Stimulated activated CD4-positive, alpha-beta T cell treated with anti-CD3 and anti-CD28 coated beads, Interleukin-1b, Interleukin-23, amount 100 ng/mL, for 48 hours (primary cell): ENCODE measurements at places on chromosomes 6 and 20.

DNA sequence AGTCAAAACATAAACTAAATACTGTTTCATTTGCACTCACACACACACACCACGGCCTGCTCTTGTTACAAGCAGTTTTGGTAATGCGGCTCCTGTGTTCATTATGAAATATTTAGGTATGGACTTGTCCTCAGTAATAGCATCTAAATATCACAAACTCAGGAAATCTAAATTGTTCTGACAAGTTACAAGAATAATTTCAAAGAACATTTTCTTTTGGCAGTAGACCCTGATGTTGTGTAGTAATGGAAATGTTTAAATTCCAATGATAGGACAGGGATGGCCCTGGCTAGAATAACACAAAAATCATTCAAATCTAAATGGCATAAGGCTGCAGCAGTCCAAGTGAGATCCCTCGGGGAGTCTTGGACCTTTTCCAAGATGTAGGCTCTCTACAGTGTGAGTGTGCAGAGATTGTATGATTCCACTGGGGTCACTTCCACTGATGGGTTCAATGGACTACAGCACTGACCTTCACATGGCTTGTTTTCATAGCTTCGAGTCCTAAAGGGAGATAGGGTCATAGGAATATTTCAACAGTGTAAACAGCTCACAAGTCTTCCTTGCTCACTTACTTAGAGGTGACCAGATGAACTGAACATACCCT, 210.6 kb upstream of the PLCB4 start:
- no peak for DNase-seq

DNA sequence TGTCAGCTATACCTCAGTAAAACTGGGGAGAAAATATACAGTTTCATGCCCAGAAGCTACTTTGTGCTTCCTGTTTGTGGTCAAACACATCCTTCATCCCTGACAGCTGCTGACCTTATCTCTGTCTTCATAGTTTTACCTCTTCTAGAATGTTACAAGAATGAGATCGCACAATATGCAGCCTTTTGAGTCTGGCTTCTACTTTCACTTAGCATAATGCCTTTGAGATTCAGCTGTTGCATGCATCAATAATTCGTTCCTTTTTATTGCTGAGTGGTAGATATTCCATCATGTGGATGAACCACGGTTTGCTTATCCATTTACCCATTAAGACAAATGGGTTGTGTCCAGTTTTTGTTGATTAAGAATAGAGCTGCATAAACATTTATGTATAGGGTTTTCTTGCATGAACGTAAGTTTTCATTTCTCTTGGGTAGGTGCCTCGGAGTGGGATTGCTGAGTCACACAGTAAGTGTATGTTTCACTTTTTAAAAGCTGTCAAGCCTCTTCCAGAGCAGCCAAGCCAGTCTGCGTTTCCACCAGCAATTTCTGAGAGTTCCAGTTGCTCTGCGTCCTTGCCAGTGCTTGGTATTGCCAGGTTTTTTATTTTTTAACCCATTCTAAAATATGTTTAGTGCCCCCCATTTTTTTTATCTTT, 86.6 kb upstream of the PAX1 start:
- no peak for DNase-seq

DNA sequence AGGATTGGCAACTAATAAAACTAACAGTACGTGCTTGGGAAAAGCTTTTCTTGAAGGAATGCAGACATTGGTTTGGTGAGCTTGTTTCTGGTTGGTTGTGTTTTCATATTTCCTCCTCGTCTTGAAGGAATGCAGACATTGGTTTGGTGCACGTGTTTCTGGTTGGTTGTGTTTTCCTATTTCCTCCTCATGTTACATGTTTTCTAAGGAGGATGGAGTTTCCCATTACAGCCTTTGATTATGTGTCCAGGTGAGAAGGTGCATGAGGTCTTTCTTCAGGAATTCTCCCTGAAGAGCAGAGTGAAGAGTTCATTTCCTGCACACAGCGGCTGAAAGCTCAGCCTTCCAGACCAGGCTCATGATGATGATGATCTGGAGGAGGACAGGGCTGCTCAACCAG, 190.6 kb downstream of the SMOC2 start:
- no peak for DNase-seq

DNA sequence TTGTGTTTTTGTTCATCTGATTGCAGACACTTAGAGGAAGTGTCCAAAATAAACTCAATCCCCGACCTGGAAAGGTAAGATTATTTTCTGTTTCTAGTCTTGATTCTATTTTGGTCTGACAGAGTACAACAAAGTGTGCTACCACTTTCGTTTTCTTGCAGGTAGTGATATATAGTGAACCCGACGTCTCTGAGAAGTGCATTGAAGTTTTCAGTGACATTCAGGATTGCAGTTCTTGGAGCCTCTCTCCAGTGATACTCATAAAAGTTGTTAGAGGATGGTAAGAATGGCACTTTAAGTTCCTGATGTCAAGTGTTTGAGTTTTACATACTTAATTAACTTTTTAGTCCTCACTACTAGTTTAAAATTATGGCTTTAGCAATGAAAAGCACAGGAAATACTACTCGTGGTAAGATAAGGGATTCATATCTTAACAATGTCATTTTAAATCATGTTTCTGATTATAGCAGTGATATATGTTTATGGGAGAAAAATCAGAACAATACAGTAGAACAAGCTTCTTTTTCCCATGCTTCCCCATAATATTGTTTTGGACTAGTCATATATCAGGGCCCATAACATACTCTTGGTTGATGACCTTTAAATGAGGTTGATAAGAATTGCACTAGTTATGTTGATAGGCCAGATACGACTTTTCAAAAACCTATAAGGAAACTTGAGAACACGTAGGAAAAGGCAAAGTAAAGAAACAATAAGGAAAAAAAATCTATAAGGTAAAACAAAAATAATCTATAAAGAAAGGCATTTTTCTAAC, 104.0 kb downstream of the RTN4IP1 start:
- no peak for DNase-seq

GRCh38 chr6:157860505-157860991, 37.5 kb downstream of the SNX9 start:
- DNase-seq, result peak; percentile 25

DNA sequence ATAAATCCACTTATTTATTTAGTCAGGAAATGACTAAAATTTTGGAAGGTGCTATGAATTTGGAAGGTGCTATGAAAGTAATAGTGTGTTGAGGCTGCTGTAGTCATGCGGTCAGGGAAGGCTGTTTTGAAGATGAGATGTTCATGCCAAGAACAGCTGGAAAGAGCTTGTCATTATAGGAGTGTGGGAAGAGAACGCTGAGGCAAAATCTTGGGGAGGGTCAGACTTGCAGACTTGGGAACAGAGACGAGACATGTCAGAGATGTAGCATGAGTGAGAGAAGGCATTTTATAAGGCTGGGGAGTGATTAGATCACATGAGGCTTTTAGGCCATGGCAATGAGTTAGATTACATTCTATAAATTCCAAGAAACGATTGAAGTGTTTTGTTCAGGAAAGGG, 124.0 kb upstream of the B3GAT2 start:
- no peak for DNase-seq

- no peak for DNase-seq
These were observed 152.7 kb upstream of the SYNDIG1 start for GRCh38 chr20:24316731-24317130.
